ENCODE measurements at places on chromosomes 3 and 15.

DNA sequence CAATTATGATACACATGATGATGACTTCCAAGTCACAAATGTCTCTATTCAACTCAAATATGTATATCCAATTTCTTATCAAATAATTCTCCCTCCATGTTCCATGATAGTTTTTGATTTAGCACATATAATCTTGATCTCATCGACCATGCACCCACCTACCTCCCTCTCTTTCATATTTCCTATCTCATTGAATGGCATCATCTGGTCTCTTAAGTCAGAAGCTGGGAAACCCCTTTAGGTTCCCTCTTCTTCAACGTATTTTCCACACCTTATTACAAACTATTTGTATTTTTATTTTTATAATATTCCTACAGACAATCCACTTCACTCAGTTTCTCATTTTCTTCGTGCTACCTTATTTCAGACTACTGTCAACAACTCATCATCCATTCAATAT, 56.9 kb upstream of the DPH6 start:
- DNase-seq = no peak

- DNase-seq = no peak
Measured at GRCh38 chr3:129233538-129233937, 15.9 kb upstream of the COPG1 start.

GRCh38 chr3:126811530-126811929, 107.5 kb downstream of the CHCHD6 start:
- DNase-seq = no peak

DNA sequence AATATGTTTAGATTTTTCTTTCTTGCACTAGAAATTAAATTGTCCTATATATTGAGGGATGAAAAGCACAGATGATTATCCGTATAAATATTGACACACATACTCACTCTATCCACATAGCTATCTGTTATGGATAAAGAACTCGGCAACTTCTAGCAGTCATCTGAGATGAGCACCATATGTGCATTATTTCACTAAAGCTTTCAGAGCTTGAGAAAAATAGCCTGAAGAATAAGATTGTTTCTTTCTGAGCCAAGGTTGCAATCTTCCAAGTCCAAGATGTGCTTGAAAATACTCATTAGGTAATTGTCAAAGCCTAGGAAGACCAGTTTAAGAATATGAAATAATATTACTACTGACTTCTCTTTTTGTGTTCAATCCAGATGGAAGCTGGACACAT, 40.5 kb downstream of the COL8A1 start:
- DNase-seq = no peak

GRCh38 chr15:86912661-86913060, 833.0 kb downstream of the AGBL1 start:
- no peak for DNase-seq

GRCh38 chr3:78141269-78141668, 1101.4 kb downstream of the ROBO2 start:
- no peak for DNase-seq

- DNase-seq = no peak
Measured at GRCh38 chr3:28252001-28252431, 10.6 kb downstream of the CMC1 start.

DNA sequence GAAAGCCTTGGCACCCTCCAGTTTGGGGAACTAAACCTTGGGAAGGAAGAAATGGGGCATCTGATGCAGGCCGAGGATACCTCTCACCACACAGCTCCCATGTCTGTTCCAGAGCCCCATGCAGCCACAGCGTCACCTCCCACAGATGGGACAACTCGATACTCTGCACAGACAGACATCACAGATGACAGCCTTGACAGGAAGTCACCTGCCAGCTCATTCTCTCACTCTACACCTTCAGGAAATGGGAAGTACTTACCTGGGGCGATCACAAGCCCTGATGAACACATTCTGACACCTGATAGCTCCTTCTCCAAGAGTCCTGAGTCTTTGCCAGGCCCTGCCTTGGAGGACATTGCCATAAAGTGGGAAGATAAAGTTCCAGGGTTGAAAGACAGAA, 7.7 kb downstream of the MAP1A start:
- DNase-seq = no peak

DNA sequence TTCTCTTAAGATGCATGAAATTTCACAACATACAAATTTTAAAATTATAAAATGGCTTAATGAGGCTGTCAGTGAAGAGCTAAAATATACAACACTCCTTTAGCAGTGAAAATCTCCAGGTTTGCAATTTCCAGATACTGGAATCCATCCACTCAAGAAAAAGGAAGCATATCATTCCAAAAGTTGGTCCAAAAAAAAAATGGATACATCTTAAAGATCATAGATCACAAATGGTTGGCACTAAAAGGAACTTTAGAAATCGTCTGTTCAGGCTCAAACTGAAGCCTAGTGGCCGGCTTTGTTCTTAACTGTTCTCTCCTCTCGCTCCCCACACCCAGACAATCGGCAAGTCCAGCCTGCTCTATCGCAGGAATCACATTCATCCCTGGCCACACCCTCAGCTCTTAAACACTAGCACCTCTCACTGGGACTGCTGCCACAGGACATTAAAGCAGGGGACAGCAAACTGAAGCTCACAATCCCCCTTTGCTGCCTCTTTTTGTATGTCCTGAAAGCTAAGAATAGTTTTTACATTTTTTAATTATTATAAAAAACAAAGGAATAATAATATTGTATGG, 130.3 kb upstream of the CDIN1 start:
- DNase-seq = no peak

GRCh38 chr3:105904251-105904650, 35.4 kb upstream of the CBLB start:
- no peak for DNase-seq

GRCh38 chr3:62602129-62602770, 228.9 kb upstream of the FEZF2 start:
- DNase-seq = no peak

DNA sequence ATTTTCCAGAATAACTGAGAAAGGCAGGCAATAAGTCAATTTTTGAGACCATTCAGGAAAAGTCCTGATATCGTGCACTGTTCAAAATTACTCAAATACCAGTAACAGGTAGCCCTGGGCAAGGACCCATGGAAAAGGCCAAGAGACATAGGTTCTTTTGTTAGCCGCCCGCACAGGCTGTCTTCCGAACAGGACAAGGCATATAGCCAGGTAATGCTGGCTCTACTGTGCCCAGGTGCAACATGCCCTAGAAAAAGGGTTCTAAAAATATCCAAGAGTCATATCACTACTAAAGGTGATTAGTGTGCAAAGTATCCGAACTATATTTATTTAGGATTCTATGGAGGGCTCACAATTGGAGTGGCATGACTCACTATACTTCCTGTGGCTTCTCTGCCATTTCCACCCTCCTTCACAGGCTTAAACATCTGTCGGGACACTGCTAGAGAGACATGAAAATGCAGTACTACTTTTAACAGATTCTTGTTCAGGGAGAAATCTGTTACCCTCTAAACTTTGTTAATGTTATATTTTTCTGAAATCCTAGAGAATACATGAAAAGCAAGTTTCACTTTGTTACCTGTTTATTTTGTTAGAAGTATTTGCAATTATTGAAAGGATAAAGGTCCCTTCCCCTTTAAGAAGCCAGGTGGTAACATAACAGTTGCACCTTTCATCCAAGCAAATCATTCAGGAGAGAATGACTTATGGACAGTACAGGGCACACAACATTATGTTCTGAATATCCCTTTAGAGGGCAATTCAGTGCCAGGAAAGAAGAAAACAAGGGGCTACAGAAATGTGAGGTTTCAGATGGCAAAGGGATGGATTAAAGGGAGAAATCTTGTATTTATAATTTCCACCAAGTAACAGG, 293.3 kb upstream of the THBS1 start:
- no peak for DNase-seq

DNA sequence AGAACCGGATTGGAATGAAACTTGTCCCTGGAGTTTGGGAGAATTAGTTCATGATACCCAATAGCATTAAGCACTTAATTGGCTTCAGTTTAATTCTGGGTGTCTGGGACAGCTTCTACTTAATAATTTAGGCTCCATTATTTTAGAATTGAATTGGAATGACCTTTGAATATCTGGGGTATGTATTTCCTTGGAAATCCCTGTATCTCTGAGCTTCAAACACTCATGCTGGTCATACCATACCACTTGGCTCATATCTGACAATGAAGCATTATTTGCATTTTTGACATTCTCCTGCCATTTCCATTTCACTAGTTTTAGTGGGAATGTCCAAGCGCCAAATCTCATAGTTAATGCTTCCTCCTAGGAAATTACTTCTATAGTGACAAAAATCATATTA, 393.1 kb downstream of the DIPK2A start:
- DNase-seq = no peak

DNA sequence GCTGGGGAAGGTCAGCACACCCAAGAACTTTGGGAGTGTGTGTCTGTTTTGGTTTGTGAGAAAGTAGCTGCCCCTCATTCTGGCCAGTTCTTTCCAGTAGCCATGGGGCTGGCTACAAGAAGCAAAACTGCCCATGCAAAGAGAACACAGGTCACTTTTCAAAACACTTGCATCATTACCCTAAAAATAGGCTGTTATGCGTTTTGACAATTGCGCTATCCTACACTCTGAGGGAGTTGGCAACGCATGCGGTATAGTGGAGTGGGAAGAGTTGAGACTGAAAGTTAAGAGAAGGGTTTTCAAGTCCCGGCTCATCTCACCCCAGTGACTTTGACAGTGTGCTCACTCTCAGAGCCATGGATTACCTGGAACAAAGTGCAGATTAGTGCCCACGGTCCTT, 41.8 kb upstream of the MYZAP start:
- DNase-seq = no peak

- DNase-seq = no peak
Measured at GRCh38 chr15:81886591-81886990, 159.2 kb downstream of the MEX3B start.

GRCh38 chr3:9280451-9281219, 31.2 kb upstream of the SRGAP3 start:
- DNase-seq = no peak

DNA sequence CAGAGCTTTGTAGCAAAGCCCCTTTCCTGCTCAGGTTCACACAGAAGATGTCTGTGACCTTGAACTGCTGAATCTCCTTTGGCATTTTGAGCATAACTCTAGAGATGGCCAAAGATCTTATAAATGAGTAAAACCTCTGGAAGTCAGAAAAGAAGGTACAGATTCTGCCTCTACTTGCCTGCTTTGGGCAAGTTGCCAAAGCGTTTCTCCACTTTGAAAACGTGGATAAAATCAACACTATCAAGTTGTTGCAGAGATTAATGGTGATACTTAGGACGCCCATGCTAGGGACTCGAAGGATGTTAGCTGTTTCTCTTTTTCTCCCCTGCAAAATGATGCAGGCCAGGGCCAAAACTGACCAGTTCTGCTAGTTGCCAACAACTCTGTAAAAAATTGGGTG, 68.0 kb upstream of the CMTM7 start:
- no peak for DNase-seq

GRCh38 chr3:139675327-139675726, 2.4 kb downstream of the NMNAT3 start:
- DNase-seq = no peak

DNA sequence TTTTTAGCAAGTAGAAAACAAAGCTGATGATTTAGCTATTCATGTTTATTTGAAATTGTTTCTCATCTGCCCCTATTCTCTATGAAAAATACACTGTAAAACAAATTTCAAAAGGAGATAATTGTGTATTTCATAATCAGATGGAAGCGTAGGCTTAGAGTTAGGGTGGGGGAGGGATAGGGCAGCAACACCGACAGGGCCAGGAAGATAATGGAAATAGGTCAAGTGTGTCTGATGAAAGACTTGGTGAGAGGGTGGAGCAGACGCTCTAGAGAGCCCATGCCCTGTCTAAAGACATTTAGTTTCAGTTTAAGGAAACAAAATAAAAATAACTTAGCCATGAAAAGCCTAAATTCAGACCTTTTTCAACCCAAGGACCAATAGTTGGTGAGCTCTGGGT, 51.6 kb upstream of the ARL6 start:
- no peak for DNase-seq

DNA sequence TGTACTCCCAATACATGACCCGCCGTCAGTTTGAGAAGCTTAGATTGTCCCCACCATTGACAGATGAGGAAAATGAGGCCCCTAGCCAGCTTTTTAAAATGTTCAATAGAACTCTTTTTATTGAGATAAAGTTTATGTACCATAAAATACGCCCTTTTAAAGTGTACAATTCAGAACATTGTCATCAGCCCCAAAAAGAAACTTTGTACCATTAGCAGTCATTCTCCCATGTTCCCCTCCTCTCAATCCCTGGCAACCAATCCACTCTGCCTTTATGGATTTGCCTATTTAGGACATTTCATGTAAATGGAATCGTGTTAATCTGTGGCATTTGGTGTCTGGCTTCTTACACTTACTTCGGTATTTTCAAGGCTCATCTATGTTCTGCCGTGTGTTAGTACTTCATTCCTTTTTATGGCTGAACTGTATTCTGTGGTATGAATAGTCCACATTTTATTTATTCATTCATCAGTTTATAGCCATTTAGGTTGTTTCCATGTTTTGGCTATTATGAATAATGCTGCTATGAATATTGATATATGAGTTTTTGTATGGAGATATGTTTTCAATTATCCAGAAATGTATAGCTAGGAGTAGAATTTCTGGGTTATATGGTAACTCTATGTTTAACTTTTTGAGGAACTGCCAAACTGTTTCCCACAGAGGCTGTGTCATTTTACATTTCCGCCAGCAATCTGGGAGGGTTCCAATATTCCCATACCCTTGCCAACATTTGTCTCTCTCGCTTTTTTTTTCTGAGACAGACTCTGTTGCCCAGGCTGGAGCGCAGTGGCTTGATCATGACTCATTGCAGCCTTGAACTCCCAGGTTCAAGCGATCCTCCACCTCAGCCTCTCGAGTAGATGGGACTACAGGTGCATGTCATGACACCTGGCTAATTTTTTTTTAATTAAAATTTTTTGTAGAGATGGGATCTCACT, 15.3 kb upstream of the PTPN23 start:
- DNase-seq = no peak

GRCh38 chr3:126013751-126014156, 44.8 kb downstream of the ROPN1B start:
- no peak for DNase-seq

GRCh38 chr3:72890166-72890925, 2.5 kb downstream of the GXYLT2 start:
- DNase-seq = no peak

GRCh38 chr3:114218578-114219185, 18.7 kb downstream of the ZNF80 start:
- no peak for DNase-seq

- DNase-seq = no peak
Measured at GRCh38 chr3:17872457-17872856, 130.0 kb upstream of the TBC1D5 start.

Data from NCI-H1048 (cell line).